ENCODE measurements at places on chromosomes 2 and 18. TPM values are rescaled to one million over a fixed set of nuclear protein-coding genes. Genes with fewer than 3 reads are reported as not detected.

The PTH2R gene
- total RNA-seq = not detected

The ADCYAP1 gene
- not detected for total RNA-seq

The CNTNAP5 gene
- not detected for total RNA-seq

The TAF4B gene
- total RNA-seq = 2.2 TPM

The PAX3 gene
- 4.1 TPM for total RNA-seq

The CFAP221 gene
- total RNA-seq = 0.45 TPM

The ANKRD36C gene
- total RNA-seq = 50.8 TPM

The CD226 gene
- total RNA-seq = 0.82 TPM

The CCDC74A gene
- 3.0 TPM for total RNA-seq

The MFF gene
- 66.8 TPM for total RNA-seq

GRCh38 chr2:55901322-55901721, 22.3 kb downstream of the EFEMP1 start:
- DNase-seq = no peak

- no peak for DNase-seq
These were observed 12.9 kb downstream of the STAT1 start for GRCh38 chr2:191001032-191001431.

GRCh38 chr2:40370007-40370395, 81.9 kb downstream of the SLC8A1 start:
- no peak for DNase-seq

GRCh38 chr2:238097988-238098871, 1.9 kb upstream of the ESPNL start:
- no peak for DNase-seq

GRCh38 chr2:241033994-241034393, 35.6 kb downstream of the SNED1 start:
- no peak for DNase-seq

DNA sequence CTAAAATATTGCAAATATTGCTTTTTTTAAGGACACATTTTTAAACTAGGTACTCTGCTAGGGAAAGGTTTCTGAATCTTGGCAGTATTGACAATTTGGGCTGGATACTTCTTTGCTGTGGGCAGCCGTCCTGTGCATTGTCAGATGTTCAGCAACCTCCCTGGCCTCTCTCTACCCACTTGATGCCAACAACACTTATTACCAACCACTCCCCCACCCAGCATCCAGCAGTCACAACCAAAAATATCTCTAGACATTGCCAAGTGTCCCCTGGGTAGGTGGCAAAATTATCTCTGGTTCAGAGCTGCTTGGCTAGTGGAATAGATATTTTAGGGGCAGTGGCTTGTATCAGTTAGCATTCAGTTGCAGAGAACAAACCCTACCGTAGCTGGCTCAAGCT, 114.3 kb upstream of the PNPT1 start:
- DNase-seq = no peak

DNA sequence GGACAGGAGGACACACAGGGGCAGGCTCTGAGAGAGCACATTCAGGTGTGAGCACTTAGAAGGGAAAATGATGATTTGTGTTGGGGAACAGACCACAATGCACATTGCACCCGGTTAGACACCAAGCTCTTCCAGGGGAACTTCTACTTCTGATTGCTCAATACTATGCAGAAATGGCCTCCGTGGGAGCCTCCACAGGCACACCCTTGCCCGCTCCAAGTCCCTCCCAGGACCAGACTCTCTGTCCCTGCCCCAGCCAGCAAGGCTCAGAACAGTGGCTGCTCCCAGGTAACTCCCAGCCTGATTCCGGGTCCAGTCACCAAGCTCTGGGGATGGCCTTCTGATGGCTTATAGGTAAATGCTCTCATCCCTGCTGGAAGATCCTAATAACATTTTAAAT, 56.2 kb downstream of the BCL2L11 start:
- no peak for DNase-seq

DNA sequence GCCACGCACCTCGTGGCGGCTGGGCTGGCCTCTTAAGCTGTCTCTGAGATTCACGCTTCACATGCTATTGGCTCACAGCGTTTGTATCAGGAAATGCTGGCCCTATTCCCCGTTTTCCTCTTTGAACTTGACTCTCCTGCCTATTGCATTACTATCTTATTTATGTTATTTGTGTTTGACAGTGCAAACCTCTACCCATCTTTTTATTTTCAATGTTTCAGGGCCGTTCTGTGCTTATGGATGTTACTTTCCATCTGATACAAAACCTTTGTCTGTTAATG, 149.9 kb upstream of the TWIST2 start:
- no peak for DNase-seq

DNA sequence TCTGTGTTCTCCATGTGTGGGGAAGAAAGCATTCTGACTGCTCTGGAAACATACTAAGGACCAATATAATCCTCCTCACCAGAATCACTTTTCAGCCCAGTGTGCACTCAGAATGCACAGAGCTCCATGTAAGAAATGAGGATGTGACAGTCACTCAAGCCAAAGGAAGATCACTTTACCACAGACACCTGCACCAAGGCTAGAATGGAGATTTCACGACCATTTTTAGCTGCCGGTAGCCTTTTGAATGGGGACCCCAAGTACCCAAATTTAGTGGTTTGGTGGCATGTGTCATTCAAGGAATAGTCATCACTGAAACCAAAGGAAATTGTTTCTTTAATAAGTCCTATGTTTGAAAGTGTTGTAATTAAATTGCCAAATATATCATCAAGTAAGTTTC, 613.2 kb upstream of the ACVR2A start:
- no peak for DNase-seq

DNA sequence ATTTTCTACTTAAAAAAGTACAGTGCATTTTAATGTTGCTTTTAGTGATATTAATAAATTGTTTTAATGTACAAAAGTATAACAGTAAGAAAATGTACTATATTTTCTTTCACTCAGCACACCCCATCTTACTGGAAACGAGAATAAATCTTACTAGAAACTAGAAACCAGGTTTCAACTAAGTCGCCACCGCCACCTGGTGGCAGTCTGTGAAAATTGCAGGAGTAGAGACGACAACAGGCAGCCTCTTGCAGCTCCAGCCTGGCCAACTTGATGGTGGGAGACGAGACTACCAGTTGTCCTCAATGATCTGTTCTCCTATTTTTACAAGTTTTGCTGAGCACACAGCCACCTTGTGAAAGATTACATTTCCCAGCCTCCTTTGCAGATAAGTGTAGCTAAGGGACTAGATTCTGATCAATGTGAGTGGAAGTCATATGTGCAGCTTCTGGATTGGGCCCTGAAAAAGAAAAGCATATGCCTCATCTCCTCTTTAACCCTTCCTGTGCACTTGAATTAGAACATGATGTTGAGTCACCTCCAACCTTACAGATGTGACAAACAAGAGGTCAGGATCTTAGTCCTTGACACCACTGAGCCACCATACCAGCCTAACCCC, 8.7 kb downstream of the OTOF start:
- no peak for DNase-seq

GRCh38 chr18:34002130-34002529, 222.6 kb downstream of the NOL4 start:
- DNase-seq = no peak

DNA sequence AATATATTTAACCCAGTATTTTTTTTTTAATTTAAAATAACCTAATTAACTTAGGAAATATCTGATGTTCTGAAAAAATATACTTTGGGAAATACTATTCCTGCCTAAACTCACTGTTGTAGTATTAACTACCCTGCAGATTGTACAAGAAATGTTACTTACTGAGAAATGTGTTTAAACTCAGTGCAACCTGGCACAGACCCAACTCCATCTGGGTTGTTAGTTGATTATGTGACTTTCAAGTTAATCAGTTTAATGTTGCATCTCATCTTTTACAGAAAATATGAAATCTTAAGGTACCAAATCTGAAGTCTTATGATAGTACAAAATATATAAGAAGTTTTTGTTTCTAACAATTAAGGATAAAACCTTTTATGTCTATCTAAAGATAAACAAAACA, 27.3 kb downstream of the VAPA start:
- DNase-seq = no peak

DNA sequence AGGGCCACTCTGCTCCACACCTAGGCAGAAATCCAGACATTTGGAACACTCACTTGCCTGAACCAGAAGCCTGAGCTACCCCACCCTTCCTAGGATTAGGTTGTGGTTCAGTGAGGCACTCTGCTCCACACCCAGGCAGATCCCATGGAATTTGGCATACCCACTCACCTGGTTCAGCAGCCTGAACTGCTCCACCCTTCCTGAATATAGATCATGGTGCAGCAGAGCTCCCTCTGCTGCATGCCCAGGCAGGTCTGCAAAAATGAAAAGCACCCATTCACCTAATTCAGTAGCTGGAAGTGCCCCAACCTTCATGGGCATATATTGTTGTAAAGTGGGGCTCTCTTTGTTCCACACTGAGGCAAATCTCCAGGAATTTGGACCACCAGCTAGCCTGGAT, 185.1 kb upstream of the CNTNAP5 start:
- DNase-seq = no peak

- DNase-seq = no peak
These were observed 198.4 kb downstream of the NYAP2 start for GRCh38 chr2:225597911-225598310.

DNA sequence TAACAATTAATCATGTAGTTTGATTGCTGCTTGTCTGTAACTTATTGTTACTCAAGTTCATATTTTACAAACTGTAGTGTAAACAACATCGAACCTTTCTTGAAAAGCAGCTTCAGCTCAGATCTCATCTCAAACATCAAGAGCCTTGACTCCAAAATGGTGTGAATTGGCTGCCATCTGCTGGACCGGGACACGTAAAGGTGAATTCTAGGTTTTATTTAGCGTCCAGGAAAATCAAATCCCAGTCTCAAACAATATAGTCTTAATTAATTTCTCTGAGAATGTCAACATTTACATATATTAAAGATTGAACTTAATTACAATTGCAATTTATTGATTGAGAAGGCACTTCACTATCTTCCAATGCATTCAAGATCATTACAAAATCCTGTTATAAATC, 453.0 kb downstream of the GALR1 start:
- DNase-seq = no peak

GRCh38 chr2:170095380-170095779, 82.6 kb upstream of the MYO3B start:
- DNase-seq = no peak

DNA sequence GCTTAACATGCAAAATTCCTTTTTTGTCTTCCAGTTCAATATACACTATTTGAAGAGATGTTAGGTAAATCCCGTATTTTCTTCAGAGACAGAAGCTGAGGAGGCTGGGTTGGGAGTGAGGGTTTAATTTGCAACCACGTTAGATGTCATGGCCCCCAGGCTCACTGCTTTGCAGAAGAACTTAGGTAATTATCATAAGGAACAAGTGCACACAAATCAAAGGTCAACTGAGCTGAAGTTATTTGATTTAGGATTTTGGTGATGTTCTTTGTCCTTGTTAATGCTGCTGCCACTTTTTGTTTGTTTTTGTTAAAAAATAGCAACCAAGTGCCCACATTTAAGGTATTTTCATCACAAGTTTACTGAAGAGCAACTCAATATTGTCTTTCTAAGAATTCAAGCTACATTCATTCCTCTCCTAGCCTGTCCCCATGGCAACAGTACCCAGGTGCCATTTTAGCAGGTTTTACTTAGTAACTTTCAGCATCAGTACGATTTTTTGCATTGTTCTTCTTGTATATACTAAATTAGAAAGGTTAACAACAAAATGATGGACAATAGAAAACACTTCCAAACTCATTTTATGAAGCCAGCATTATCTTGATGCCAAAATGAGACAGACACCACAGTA, 62.9 kb upstream of the NDUFV2 start:
- no peak for DNase-seq

DNA sequence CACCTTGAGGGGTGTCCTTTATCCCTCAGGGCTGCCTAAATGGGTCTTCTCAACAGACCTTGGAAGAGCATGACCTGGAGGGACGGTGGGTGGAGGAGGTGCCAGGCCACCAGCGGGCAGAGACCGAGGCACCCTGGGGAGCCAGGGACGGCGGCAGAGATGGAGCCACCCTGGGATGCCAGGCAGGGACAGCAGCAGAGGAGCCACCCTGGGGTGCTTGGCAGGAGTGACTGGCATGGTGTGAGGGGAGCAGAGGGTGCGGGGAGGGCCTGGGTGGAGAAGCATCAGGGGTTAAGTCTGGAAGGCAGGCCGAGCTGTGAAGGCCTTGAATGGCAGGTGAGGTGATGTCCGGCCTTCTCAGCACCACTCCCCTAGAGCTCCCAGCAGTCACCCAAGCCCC, 56.1 kb downstream of the CIB4 start:
- DNase-seq = no peak

GRCh38 chr18:67376372-67376771, 140.1 kb downstream of the DSEL start:
- DNase-seq = no peak

- DNase-seq = no peak
These were observed 33.1 kb downstream of the EMILIN2 start for GRCh38 chr18:2879889-2880288.

- peak; percentile 87 for DNase-seq
These were observed 52.4 kb downstream of the SLC66A2 start for GRCh38 chr18:79898952-79899608.

- DNase-seq = no peak
These were observed 121.0 kb downstream of the MYO1B start for GRCh38 chr2:191366199-191366598.

- peak; percentile 92 for DNase-seq
These were observed 5.2 kb downstream of the ZFP36L2 start for GRCh38 chr2:43221124-43221762.

- DNase-seq = no peak
These were observed 129.0 kb downstream of the RND3 start for GRCh38 chr2:150358468-150358807.

DNA sequence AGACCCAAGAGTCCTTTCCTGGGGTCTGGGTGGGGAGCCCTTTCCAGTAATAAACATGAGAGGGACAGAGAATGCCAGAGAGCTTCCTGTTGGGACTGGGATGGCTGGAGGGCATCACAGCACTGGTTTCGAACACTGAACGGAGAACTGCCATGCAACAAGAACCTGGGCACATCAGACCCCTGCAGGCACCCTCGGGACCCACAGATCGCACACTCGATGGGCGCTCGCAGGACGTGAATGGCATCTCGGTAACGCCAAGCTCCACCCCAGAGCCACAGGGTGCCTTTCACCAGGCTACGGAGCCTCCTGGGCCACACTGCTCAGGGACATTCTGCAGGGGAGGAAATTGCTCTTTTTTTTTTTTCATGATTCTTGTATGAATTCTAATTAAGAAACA, 25.1 kb downstream of the SLC66A2 start:
- peak; percentile 56 for DNase-seq

DNA sequence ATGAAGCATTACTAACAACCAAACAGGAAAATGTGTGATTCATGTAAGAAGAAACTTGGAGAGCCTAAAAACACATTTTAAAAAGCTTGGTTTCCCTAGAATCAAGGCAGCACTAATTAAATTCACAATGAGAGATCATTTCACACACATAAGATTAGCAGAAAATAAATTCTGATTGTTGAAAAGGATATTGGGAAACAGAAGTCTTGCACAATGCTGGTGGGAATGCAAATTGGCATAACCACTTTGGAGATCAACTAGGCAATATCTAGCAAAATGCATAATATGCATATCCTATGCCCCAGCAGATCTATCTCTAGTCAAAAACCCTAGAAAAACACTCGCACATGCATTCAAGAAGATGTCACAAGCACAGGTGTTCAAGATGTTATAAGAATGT, 75.3 kb upstream of the SIX3 start:
- DNase-seq = no peak

GRCh38 chr2:190628591-190629319, 20.1 kb upstream of the NAB1 start:
- DNase-seq = no peak

Measured in chondrocyte (in vitro differentiated cells).